ENCODE measurements at places on chromosomes 1 and 21.

- no peak for DNase-seq
These were observed 12.2 kb upstream of the CDC42BPA start for GRCh38 chr1:227330279-227331076.

DNA sequence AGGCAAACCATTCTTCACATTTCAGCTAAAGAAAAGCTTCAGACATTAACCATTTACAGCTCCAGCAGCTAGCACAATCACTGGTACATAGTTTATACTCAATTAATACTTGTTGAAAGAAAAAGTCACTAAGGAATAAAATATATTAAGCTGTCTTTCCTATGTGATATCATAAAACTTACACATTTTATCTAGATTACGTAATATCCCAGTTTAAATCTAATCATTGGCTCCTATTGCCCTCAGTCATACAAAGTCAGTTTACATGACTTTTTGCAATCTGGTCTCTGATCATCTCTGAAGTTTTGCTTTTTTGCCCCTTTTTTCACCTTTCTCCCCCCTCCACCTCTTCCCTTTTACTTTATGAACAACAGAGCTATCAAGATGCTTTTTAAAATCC is 8.5 kb upstream of the PRRC2C start:
- no peak for DNase-seq

DNA sequence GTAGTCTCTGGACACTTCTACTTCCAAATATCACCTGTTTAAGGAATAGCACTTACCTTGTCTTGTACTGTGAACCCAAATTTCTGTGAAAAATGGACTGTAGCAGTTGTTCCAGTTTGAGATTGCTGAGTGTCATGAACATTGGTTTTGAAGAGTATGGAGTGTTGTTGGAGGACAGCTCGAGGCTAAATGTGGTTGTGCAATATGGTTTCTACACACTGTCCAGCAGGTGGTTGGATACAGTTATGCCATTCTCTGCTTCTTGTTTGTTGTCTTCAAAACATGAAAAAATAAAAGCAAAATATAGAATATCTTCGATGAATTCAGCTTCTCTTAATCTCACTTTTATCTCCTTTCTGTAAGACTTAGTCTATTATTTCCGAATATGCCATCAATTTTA is 67.1 kb downstream of the DDR2 start:
- no peak for DNase-seq

DNA sequence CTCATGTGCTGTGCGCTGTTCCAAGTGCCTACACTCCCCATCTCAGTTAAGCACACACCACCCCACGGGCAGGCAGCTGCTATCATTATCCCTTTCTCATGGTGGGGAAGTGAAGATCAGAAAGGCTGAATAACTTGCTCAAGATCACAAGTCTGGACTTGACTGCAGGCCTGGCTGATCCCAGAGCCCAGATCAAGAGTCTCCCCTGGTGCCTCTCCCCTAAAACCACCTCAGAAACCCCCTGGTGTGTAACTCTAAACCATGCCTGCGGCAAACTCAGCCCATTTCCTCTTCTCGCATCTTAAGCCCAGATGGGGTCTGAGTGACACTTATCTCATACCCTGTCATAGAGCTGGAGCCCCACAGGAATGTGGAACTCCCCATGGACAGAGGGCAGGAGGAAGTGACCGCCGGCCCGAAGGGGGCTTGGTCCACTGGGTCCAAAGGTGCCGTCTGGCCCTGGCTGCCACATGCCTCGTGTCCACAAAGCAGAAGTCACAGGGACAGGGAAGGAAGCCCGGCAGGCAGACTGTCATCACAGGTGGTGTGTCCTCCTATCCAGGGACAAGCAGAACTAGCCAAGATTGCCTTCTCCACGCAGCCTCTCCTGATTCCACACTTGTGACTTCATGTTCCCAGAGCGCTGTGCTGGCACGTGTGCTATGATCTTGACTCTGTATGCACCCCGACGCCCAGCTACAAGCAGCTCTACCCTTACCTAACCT is 92.1 kb downstream of the SYF2 start:
- DNase-seq = no peak

DNA sequence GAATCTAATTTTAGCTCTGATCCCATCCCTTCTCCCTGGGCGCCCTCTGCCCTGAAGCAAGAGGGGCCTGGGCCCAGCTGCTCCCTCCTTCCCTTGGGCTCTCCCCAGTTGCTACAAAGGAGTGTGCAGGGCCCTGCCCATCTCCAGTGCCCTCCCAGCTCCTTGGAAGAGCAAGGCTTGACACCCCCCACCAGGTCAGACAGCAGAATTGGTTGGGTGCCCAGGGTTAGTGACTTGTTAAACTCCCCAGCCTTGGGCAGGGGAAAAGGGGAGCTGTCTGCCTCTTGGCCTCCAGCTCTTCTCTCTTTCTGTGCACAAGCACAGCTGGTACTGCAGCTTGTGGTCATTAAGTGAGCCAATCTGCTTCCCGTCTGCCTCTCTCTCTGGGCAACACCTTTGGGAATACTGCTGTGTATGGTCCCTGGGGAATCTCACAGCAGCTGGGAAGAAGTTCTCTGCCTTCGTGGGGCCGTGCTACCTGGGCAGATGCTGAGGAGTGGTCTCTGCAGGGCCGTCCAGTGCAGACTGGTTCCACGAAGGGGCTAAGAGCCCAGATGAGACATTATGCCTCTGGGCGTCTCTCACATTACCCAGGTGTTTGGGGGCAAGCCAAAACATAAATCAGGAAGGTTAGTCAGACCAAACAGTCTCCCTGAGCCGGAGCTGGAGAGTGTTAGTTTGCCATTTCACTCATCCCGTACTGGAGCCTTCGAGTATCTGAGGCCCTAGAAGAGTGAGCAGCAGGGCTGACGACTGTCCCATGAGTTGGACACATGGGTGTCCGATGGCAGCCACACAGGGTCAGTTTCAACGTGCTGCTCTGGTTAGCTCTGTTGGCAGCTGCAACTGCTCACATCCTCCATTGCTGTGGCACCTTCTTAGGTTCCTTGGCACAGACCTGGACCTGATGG is 37.3 kb downstream of the TMEM53 start:
- peak; percentile 75 for DNase-seq

DNA sequence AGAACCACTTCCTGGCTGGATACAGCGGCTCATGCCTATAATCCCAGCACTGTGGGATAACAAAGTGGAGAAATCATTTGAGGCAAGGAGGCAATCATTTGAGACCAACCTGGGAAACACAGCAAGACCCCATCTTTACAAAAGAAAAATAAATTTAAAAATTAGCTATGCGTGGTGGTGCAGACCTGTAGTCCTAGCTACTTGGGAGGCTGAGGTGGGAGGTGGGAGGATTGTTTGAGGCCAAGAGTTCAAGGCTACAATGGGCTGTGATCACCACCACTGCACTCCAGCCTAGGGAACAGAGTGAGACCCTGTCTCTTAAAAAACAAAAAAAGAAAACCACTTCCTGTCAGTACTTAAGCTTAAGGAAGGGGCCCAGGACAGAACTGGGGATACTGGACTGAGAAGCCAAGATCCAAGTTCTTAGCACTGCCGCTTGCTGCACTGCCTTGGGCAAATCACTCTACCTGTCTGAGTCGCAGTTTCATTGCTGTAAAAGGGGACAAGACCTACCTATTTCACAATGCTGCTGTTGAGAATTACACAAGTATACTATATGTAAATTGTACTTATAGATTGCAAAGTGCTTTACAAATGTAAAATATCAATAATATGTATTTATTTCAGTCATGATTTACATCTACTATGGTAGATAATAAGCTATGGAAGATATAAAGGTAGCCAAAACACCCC is 154.9 kb downstream of the RERE start:
- no peak for DNase-seq

DNA sequence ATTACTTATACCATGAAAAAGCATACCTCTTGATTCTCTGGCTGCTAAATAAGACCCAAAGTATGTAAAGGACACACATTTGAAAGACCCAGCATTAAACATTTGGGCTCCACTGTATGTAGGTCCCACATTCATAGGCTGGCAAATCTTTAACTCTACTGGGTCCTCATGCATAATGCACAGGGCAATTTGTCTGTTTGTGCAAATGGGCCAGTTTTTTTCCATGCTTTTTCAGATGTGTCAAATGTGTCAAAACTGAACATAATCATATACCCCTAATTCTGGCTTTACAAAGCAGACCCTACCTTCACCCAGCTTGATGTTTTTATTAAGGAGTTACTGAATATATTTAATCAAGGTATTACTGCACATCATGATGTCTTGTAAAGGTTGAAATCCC is 63.7 kb downstream of the RERE start:
- DNase-seq = no peak

GRCh38 chr1:245325922-245326795 is 171.4 kb downstream of the KIF26B start:
- DNase-seq = no peak

DNA sequence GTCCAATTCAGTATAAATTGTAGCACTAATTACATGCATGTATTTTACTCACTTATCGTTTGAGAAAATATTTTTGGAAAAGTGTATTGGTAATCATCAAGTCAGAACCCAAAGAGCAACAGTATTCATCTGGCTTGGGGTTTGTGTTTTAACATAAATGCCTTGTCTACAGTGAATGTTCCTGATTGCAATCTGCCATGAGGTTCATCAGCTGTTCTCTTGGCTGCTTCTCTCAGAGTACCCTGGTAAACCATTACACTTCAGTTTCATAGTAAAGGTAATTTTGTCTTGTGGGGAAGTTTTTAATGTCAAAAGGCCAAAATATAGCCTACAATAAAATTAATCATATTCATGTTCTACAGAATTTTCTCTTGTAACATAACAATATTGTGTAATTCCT is 150.3 kb downstream of the IFI44 start:
- DNase-seq = no peak

DNA sequence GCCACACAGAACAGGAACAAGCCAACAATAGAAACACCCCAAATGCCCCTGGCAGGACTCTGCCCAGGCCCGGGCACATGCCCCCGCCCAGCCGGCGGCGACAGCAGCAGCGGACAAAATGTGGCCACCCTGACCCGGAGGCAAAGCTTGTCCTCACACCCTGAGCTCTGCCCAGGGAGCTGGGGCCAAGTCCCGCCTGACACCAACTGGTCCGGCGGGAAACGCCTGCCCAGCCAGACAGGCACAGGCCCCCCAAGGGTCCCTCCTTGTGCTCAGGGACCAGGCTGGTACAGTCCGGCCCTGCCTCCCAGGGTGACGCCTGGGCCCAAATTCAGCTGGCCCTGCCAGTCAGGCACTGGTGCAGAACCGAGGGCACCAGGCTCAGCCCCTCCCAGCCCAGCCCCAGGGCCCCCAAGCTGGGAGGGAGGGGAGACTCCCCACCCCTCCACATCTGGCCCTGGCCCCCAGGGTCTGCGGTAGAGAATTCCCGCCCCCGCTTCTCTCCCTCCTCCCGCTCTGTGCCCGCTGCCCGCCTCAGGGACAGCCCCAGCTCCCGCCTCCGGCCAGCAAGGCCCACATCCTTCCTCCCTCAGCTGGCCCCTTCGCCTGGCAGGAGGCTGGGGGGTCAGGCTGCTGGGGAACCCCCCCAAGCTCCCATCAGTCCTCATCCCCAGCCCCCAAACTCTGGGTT is 2.0 kb downstream of the AHDC1 start:
- no peak for DNase-seq

GRCh38 chr1:228903434-228904071 is 168.3 kb downstream of the RHOU start:
- no peak for DNase-seq

GRCh38 chr1:177928194-177928593 is 41.7 kb downstream of the SEC16B start:
- no peak for DNase-seq

- DNase-seq = no peak
These were observed 11.8 kb downstream of the RRP1 start for GRCh38 chr21:43801006-43801783.

GRCh38 chr1:106980121-106980520 is 76.4 kb upstream of the PRMT6 start:
- DNase-seq = no peak

DNA sequence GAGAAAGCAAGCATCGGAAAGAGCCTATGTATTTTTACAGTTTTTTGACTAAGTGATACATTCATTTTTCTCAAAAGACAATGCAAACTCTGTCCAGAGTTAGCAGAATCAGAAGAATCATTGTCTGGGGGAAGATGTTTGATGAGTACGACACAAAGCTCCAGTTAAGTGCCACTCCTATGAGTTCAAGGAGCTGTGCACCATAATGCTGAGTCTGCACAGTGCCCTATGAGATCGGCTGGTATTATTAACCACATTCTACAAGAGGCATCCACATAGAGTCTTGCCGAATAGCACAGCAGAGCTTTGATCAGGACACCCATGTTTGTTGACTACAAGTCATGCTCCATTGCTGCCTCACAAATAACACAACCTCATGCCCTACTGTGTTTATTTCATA is 54.9 kb upstream of the RAP1GAP start:
- no peak for DNase-seq

DNA sequence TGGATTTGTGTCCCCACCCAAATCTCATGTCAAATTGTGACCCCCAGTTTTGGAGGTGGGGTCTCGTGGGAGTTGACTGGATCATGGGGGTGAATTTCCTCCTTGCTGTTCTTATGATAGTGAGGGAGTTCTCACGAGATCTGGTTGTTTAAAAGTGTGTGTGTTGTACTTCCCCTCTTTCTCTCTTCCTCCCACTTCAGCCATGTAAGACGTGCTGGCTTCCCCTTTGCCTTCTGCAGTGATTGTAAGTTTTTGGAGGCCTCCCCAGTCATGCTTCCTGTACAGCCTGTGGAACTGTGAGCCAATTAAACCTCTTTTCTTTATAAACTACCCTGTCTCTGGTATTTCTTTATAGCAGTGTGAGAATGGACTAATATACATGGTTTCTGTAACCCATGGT is 64.6 kb downstream of the RHOU start:
- DNase-seq = no peak

DNA sequence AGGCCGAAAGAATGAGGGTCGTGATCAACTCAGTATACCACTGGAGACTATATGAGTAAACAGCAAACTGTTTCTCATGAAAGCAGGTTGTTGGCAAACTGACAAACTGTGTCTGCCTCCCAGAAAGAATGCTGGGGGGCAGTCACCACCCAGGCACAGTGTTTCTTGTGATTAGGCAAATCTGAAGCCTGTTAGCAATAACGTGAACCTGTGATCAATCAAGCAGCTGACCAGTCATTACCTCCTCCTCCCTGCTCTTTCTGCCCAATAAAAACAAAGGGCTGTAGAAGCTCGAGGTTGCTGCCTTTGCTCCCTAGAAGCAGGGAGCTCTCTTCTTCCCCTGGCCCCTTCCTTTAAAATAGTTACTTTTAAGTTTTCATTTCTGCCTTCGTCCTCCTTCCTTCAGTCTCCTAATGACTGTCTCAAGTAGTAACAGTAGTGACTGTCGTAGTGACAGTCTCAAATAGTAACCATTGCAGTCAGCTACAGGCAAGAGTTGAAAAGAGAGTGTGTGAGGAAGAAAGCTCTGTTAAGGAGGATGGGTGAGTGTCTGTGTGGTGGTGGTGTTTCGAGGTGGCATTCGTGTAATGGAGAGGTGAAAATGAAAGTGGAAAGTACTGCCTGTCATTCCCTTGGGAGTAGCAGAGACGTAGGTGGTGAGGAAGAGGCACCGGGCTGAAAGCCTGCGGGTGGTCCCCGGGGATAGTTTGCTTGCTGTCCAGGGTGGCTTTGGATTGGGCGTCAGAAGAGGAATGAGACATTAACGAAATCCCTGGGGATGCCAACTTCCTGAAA is 14.5 kb downstream of the HHAT start:
- no peak for DNase-seq

Measured in NCI-H1694 treated with DMSO at 0.1 percent for 48 hours (cell line).